Stimulated activated CD4-positive, alpha-beta T cell treated with anti-CD3 and anti-CD28 coated beads, TNF-alpha, amount 100 ng/mL, for 48 hours (primary cell): ENCODE measurements at places on chromosomes 13 and 19.

DNA sequence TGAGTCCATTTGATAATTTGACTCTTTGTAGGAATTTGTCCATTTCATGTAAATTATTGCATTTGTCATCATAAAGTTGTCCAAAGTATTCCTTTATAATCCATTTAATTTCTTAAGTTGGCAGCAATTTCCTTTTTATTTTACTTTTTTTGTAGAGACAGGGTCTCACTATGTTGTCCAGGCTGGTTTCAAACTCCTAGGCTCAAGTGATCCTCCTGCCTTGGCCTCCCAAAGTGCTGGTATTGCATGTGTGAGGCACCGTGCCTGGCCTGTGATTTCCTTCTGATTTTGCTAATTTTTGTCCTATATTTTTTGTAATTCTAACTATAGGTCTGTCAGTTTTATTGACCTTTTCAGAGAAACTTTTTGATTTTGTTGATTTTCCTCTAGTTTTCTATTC is 84.9 kb downstream of the URI1 start:
- no peak for DNase-seq

DNA sequence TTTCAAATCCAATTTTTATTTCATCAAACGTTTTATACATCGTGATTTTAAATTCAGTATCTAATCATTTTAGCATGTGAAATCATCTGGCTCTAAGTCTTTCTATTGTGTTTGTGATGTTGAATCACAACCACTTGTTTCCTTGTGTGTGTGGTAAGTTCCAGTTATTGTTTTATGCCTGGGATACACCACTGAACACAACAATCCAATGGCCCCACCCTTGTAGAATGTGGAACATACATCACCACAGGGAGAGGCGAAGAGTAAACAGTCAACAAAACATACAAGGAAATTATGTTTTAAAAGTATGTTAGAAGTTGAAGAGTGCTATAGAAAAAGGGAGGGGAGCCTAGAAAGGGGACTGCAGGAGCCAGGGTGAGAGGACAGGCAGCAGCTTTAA is 100.5 kb downstream of the EPSTI1 start:
- no peak for DNase-seq

- DNase-seq = no peak
Measured at GRCh38 chr19:43760941-43761340, 6.2 kb upstream of the SMG9 start.

GRCh38 chr19:17830567-17831418 is 9.5 kb upstream of the INSL3 start:
- peak; percentile 55 for DNase-seq

- DNase-seq = no peak
Measured at GRCh38 chr13:73585236-73585635, 526.4 kb downstream of the KLF5 start.

- no peak for DNase-seq
Measured at GRCh38 chr13:24148414-24149235, 11.9 kb upstream of the SPATA13 start.

DNA sequence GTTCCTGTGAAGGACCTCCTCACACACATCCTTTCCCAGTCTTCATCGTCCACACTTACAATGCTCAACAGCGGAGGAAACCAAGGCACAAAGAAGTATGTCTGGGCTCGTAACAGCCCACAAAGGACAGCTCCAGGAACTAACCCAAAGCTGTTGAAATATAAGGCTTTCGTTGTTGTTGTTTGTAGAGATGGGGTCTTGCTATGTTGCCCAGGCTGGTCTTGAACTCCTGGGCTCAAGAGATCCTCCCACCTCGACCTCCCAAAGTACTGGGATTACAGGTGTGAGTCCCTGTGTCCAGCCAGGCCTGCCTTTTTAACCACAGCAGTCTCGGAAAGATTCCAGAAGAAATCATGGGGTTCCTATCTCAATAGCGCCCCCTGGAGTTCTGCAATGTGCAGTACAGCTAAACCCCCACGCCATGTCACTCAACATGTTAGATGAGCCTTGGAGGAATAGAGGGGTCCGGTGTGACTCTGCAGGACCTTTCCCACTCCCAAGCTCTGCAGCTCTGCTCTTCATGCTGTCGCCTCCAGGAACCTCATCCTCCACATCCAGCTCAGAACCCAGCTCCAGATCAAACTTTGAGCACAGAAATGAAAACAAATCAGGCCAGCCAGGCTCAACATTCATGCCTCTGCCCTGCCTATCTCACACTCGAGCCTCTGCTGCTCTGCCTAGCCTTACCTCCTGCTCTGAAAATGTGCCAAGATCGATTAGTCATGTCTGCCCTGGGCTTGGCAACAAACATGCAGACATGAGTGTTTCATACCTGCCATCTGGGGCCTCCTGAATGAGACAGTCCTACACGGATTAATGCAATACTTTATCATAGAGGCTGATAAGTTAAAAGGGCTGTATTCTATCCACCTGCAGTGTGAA is 7.5 kb downstream of the PLA2G4C start:
- peak; percentile 32 for DNase-seq

DNA sequence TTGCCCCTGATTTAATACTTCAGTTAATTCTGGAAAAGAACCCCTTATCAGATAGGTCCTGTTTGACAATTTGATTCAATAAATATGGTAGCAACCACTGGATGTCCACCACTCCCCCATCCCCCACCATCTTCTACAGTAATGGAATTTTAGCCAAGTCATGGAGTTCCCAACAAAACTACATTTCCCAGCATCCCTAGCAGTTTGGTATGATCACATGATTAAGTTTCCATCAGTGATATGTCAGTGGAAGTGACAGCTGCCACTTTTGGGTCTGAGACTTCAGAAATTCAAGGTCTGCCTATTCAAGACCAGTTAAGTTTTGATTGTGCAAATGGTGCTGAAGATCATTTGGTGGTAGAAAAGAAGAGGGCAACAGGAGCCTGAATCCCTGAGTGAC is 85.5 kb downstream of the CACNA1A start:
- no peak for DNase-seq

DNA sequence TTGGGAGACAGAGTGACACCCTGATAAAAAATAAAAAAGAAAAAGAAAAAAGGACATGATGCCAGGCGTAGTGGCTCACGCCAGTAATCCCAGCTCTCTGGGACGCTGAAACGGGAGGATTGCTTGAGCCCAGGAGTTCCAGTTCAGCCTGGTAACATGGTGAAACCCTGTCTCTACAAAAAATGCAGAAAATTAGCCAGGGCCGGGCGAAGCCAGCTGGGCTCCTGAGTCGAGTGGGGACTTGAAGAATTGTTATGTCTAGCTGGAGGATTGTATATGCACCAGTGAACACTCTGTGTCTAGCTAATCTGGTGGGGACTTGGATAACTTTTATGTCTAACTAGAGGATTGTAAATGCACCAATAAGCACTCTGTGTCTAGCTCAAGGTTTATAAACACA is 32.3 kb downstream of the TMPRSS9 start:
- DNase-seq = no peak

DNA sequence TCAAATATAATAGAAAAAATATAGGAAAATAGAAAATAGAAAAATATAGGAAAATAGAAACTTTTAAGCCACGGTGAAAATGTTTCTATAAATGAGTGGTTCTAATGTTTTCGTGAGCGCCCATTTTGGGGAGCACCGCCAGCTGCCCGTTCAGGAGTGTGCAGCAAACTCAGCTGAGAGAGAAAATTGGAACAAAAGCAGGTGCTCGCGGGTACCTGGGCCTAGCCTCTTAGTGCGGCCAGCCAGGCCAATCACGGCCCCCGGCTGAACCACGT is 204 bp upstream of the PDX1 start:
- no peak for DNase-seq

DNA sequence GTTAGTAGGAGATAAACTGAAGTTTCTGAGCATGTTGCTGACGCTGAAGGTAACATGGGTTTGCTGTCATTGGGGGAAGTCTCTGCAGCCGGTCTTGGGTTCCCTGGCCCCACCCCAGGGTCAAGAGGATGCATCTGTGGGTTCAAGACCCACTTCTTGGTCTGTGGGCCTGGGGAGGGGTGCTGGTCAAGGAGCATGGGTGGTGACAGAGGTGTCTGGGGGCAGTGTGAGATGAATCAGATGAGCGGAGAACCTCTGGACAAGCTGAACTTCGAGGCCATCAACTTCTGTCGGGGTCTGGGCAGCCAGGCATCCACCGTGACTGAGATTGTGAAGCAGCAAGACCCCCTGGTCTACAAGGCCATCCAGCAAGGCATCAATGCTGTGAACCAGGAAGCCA is 51.9 kb downstream of the ACSBG2 start:
- no peak for DNase-seq

DNA sequence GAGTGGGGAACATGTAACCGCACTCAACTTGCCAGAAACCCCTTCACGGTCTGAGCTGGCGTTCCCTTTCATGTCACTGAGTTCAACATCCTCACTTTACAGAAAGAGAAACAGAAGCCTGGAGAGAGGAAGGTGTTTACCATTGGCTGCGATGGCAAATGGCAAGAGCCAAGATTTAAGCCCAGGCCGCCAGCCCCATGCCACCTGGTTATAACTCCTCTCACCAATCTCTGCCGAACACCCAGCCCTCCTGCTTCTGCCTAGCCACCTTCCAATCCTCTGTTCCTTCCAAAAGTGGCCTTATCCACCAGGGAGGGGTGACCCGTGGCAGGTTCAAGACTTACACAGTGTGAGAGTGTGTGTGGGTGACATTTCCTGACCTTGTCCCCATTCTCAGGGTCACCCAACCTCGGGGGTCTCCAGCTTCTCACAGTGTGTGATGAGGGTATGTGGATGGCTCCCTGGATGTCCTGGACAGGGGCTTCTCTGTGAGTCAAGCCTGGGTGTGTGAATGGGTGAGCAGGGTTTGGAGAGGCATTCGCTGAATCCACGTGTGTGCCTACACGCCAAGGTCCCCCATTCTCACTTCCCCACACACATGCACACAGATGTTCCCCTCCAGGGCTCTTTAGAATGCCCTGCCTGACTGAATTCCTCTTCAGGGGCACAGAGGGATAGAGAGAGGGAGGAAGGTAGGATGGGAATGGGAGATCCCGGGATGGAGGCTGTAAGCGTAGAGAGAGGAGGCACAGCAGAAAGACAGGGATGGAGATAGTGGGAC is 1.2 kb downstream of the CADM4 start:
- DNase-seq = no peak

GRCh38 chr13:56953965-56954364 is 186.8 kb upstream of the PRR20A start:
- no peak for DNase-seq

GRCh38 chr13:99327126-99327525 is 19.9 kb upstream of the GPR183 start:
- DNase-seq = no peak

- DNase-seq = no peak
Measured at GRCh38 chr13:46759846-46760245, 37.1 kb downstream of the ESD start.

- DNase-seq = no peak
Measured at GRCh38 chr13:101010100-101010499, 335.5 kb upstream of the TMTC4 start.

DNA sequence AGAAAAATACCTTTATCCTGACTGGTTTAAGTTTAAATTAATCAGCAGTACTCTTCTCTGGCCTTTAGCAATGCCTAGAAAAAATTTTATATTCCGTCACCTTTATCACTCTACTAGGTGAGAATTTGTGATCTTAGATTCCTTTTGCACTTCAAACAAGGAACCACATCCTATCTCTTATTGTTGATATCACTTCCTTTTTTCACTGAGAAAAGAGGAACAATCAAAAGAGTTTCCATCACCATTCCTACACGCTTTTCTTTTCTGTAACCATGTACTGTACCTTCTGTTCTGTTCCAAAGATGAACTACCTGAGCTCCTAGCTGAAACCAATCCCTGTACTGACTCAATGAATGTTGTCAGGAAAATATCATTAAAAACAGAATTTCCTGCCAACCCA is 1379.0 kb upstream of the MIR17HG start:
- no peak for DNase-seq

DNA sequence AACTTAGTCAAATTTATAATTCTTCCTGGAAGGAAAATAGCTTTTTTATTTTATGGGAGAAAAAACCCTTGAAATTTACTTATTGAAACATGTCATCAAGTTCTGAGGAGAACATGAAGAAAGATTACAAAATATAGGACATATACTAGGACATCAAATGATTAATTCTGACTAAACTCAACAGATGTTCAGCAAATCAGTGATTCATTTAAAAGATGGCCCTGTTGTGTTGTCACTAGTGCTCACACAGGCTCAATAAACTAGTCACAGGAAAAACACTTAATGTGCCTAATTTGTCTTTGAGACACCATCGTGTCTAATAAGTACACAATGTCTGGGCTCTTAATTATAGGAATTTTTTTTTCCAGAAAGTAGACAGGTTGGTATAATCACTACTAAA is 223.8 kb upstream of the TMTC4 start:
- no peak for DNase-seq

- no peak for DNase-seq
Measured at GRCh38 chr19:16363133-16363851, 38.7 kb downstream of the KLF2 start.

- peak; percentile 36 for DNase-seq
Measured at GRCh38 chr19:38683393-38684077, 36.1 kb downstream of the ACTN4 start.

DNA sequence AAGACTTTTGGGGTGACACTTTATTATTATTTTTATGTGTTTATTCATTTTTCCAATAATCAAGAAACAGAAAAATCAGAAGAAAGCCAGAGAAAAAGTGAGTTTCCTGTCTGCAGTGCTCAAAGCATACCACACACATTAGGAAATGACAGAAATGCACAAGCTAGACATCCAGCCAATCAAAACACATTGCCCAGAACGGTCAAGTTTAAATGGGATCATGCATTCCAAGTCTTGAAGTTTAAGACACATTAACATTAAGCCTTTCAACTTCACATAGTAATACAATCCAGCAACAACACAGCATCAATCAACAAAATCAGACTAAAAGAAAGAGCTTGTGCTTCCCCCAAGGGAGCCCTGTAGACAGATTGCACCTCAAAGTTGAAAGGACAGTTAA is 28.7 kb upstream of the MEDAG start:
- no peak for DNase-seq

- DNase-seq = no peak
Measured at GRCh38 chr19:36099166-36099785, 11.7 kb upstream of the OVOL3 start.

GRCh38 chr19:1634938-1635243 is 17.5 kb downstream of the TCF3 start:
- no peak for DNase-seq

GRCh38 chr13:98384739-98385138 is 192.2 kb downstream of the STK24 start:
- no peak for DNase-seq

DNA sequence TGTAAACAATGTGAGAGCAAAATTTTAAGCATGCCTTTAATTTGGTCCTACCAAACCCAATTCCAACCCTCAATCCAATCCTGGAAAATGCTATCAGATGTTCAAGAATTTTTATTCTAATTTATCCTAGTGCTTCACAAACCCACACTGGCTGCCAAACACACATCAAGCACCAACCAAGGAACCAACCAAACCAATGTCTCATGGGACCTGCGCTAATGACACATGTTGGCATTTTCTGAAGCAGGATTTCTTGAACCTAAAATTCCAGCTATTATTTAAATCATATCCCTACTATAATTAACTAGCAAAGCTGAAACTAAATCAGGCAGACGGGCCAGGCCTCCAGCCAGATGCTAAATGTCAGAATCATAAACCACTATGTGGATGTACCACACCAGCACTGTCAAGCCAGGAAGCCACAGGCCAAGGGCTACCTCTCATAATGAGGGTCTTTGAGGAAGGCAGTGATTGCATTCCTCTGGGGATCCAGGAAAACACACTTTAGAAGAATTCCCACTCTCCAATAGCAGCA is 5.8 kb downstream of the LATS2 start:
- no peak for DNase-seq

- DNase-seq = no peak
Measured at GRCh38 chr13:19055611-19056010, 126.0 kb downstream of the TUBA3C start.
